ENCODE measurements at places on chromosomes 5 and 9.

- no peak for DNase-seq
Measured at GRCh38 chr9:121364077-121364476, 6.0 kb downstream of the STOM start.

GRCh38 chr9:90842996-90843395, 41.4 kb downstream of the SYK start:
- DNase-seq, result no peak

DNA sequence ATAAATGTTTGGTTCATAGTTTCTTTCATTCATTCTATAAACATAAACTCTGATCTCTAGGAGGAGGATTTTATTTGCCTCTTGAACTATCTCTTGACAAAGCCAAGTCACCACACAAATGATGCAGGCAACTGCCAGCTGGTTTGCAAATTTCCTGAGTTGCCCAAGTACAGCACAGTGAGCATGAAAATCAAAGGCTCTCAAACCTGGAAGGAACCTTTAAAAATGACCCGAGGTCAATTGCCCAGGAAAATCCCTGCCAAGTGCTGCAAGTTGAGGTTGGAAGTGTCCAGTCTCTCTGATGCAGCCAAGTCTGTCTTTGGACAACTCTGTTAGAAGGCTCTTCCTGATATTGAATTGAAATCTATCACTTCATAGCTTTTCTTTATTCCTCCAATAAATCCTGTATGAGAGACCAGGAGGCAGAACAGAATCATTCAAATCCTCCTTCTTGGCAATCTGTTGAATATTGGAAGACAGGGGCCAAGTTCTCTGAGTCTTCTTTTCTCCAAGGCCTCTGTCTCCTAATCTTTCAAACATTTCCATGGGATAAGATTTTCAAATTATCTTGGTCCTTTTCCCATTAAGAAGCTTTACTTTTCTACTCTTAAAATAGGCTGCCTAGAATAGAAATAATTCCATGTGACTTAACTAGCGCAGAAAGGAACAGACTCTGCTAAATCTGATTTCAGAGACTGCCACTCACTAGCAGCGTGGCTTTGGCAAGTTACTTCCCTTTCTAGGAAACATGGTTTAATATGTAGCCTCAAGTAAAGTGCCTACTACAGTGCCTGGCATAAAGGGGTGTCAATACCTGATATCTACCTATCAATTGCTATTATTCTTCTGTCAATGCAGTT, 159.2 kb downstream of the SNX18 start:
- DNase-seq, result no peak

DNA sequence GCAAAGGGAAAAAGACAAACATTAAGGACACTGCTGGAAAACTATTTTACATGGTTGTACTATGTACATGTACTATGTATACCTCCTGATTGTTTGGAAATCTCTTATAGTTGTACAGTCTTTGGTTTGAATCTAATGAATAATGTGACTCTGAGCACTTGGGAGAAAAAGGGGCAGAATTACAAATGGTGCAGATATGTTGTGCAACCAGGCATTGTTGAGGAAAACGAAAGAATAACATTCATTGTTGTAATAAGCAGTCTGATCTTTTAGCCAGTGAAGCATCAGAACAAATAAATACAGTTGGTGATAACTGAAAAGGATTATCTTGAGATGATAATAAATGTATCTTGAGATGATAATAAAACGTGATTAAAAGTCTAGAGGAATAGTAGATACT, 87.2 kb downstream of the CSNK1G3 start:
- DNase-seq, result peak; percentile 53

GRCh38 chr5:134083517-134083916, 31.0 kb upstream of the TCF7 start:
- DNase-seq, result peak; percentile 16

- no peak for DNase-seq
Measured at GRCh38 chr5:76175821-76176403, 92.7 kb downstream of the SV2C start.

GRCh38 chr5:170756691-170757090, 26.8 kb upstream of the GABRP start:
- peak; percentile 7 for DNase-seq

DNA sequence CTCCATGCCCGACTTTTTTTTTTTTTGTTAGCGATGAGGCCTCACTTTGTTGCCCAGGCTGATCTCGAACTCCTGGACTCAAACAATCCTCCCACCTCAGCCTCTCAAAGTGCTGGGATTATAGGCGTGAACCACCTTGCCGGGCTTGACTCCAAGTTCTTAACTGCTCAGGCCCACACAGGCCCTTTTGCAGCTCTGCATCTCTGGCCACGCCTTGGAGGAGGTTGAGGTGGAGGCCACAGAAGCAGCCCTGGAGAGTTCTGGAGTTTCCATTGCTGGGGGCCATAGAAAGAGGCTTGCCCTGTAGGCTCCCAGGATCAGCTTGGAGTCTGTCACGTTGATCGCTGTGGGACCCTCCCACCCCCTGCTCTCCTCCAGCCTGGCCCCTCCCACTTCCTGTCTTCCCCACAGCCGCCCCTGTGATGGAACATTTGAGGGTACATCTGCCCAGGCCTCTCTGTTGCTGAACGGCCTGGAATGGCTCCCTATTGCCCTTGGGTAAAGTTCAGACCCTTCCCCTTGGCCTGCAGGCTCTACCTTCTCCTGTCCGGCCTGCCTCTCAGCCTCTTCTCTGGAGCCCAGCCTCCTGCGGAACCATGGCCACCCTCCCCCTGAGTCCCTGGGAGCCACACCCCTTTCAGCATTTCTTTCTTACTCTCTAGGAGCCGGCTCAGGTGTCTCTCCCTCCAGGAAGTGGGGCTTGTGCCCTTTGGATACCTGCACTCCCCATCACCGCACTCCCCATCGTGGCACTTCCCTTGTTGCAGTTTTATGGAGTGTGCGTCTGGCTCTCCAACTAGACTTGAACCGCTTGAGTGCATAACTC, 30.4 kb upstream of the IER5L start:
- DNase-seq, result no peak

- no peak for DNase-seq
Measured at GRCh38 chr5:149314571-149315111, 30.7 kb upstream of the GRPEL2 start.

DNA sequence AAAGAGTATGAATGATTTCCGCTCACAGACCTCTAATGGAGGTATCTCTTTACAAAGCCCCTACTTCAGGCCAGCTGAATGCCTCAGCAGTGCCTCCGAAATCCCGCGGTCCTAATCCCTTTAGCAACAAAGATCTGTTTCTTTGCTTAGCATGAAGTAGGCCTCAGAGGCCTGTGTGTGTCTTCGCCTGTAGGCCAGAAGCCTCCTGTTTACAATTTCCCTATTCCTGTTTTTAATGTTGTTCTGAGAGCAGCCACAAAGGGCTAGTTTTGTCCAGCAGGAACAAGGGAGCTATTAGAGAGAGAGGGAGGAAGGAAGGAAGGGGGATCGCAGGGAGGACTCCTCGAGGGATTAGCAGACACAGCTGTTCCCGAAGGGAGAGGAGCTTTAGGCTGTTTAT, 166.4 kb upstream of the SPRY4 start:
- no peak for DNase-seq

DNA sequence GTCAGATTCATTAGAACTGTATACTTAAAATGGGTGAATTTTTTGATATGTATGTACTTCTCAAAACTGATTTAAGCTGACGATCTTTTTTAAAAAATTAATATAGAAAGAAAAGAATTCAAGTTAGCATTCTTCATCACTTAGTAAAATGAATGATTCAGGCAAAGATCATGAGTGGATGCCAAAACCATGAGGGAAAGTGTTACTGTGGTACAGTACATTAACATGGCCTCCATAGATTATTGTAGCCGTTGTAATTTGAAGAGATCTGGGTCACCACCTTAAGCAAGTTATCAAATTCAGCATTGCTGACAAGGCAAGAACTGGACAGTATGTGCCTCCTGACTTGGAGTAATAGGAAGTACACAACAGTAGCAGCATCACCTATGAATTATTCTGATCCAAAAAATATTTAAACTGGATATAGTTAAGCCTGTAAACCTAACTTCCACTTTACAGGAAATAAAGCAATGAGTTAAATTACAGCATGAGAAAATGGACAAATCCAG, 29.7 kb downstream of the C9orf85 start:
- DNase-seq, result peak; percentile 15

- no peak for DNase-seq
Measured at GRCh38 chr5:10746711-10747110, 14.3 kb downstream of the DAP start.

DNA sequence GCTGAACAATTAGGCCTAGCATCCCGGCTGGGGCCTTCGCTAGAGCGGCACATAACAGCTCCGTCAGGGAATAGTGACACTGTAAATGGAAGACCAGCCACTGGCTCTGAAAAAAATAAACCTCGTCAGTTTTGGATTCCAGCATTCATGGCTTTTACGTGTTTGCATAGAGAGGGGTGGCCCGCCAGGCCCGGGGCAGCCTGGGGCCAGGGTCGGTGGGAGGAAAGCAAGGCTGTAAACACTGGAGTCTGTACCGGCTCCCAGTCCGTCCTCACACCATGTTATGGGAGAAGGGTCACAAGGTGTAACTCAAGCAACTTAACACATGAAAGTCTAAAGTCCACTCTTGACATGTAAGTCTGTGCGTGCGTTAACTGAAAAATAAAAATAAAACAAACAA, 11.2 kb downstream of the CCNI2 start:
- no peak for DNase-seq

- peak; percentile 35 for DNase-seq
Measured at GRCh38 chr5:79512471-79513307, 1.2 kb downstream of the HOMER1 start.

DNA sequence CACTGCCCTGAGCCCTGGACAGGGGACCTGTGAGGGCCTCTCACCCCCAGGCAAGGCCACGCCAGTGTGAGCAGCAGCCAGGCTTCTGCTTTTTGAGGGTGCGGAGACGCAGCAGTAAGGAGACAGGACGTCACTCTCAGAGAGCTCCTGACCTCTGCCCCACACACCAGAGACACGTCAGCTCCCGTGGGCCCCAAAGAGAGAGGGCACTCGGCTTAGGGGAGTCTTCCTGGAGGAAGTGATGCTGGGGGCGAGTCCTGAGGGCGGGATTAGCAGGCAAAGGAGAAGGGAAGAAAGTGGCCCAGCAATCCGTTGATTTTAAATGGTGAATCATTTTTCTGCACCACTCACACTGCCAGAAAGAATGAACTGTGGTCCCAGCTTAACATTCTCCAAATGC, 24.0 kb upstream of the SLC9A3 start:
- no peak for DNase-seq

GRCh38 chr5:145242551-145242950, 592.6 kb downstream of the PRELID2 start:
- no peak for DNase-seq

GRCh38 chr9:85428230-85428629, 313.5 kb downstream of the AGTPBP1 start:
- DNase-seq, result no peak

DNA sequence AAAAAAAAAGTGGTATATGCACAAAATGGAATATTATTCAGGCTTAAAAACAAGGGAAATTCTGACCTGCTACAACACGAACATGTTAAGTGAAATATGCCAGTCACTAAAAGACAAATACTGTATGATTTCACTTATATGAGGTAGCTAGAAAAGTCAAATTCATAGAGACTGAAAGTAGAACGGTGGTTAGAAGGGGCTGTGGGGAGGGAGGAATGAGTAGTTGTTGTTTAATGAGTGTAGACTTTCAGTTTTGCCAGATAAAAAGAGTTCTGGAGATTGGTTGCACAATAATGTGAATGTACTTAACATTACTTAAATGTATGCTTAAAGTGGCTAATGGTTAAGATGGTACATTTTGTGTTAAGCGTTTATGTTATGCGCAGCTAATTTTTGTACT, 79.5 kb upstream of the IL12B start:
- no peak for DNase-seq

DNA sequence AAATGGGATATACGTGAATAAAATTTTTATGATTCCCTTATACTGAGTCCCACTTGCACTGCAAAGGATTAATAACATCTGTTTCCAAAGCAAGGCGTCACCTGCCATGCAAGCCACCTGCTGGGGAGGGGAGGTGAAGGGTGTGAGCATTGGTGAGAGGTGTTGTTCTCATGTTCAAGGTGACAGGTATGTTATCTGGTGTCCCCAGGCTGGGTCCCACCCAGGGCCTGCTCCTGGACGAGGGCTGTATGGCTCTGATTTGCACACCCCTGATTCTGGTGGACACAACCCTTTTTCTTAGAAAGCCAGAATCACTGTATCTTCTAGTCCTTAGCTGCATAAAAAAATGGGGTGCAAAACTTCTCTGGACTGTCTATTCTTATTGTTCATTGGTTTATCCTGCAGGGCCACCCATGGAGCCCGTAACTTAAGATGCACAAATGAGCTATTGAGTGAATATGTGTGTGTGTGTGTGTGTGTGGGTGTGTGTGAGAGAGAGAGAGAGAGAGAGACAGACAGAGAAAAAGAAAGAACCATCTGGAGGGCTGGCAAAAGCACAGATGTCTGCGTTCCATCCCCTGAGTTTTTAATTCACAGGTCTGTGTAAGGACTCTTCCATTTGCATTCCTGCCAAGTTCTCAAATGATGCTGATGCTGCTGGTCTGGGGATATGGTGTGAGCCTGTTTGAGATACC, 53.7 kb downstream of the SYK start:
- DNase-seq, result no peak

DNA sequence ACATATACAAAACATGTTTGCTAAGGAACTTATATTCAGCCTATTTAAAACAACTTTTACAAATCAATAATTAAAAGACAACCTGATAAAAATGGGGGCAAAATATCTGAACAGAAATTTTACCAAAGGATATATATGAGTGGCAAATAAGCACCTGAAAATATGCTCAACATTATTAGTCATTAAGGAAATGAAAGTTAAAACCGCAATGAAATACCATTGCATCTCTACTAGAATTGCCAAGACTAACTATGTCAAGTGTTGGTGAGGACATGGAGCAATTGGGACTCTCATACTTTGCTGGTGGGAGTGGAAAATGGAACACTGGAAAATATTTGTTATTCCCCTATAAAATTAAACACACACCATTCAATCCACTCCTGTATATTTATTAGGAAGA, 26.3 kb upstream of the PPP2R2B start:
- no peak for DNase-seq

DNA sequence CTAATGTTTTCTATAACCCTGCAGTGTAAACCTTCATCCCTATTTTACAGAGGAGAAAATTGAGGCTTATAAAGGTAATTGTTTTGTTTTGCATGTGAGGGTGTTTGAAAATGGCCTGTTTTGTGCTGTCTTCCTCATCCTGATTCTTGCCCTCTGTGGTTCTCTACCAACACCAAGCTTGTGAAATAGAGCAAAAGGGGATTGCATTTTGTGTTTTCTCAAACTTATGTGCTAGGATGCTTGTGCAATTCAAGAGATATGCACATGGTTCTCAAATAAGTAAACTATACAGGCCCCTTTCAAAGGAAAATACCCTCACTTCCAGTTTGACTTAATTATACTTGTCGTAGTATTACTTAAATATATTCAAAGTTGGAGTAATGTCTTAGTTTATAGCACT, 17.2 kb downstream of the PAM start:
- no peak for DNase-seq

- DNase-seq, result peak; percentile 73
Measured at GRCh38 chr5:41908374-41909079, 4.4 kb downstream of the RIMOC1 start.

GRCh38 chr5:89302102-89302891, 419.3 kb upstream of the MEF2C start:
- DNase-seq, result no peak

- no peak for DNase-seq
Measured at GRCh38 chr9:19188771-19189170, 41.7 kb upstream of the DENND4C start.

GRCh38 chr9:126957687-126958053, 43.1 kb downstream of the RALGPS1 start:
- DNase-seq, result peak; percentile 45

GRCh38 chr5:40801771-40802562, 3.8 kb upstream of the PRKAA1 start:
- no peak for DNase-seq

GRCh38 chr5:142716963-142717362, 31.1 kb upstream of the FGF1 start:
- DNase-seq, result peak; percentile 56

Measured in fibroblast of the aortic adventitia (primary cell).